ENCODE measurements at places on chromosomes 5 and 9.

DNA sequence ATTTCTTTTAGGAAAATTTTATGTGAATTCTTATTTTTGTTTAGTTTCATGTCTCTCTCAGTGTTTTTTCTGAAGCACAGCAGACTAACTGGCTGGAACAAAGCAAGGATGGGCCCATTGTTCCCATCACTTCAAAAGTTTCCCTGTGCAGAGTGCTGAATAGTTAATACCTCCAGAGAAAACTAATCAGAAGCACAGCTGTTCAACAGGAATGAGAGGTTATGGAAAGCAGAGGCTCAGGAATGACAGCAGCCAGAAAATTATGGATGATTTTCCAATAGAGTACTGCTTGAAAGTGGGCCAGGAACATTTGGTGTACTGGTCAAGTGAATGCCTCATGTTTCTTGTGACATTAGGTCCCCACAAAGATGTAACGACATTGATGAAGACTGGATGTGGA, 173.0 kb upstream of the TARS1 start:
- no peak for DNase-seq

GRCh38 chr9:92727716-92728700, 36.6 kb downstream of the BICD2 start:
- DNase-seq, result no peak

DNA sequence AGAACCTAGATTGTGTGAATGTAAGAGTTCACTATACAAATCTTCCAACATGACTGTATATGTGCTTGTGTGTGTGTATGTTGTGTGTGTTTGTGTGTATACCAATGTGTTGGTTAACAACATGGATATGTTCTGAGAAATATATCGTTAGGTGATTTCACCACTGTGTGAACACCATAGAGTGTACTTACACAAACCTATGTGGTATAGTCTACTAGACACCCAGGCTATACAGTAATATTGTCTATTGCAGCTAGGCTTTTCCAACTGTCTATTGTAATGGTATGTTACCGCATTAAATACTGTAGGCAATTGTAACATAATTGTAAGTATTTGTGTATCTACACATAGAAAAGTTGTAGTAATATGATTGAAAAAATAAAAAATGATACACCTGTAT, 959.2 kb upstream of the SEMA6A start:
- DNase-seq, result no peak

- no peak for DNase-seq
Observed at GRCh38 chr5:24855485-24855884, 210.7 kb upstream of the CDH10 start.

DNA sequence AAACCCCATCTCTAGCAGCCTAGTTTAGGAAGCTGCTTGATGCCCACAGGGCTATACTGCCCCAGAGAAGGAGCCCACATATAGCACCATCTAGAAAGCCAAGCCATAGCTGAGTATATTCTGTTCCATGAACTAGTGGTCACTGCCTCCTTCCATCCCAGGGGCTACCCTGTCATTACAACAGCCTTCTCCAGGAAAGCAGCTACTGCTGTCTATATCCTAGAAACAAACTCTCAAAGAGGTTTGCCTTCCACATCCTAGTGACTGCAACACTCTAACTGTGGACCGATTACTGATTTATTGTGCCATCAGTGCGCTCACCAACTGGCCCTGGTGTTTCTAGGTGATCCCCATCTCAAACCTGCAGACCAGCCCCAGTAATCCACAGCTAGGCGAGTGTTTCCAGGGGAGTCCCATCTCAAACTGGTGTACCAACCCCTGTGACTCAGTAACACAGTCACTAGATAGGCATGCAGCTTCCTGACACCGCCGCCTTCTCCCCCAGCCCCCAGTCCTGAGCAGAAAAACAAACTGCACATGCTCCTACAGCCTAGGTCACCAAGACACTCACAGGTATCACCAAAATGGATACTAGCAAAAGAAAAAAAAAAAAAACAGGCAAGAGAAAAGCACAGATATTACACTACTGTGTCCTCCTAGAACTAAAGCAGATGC, 14.8 kb downstream of the SPTLC1 start:
- DNase-seq, result peak; percentile 86

GRCh38 chr9:116632990-116633838, 53.9 kb upstream of the TRIM32 start:
- peak; percentile 82 for DNase-seq

DNA sequence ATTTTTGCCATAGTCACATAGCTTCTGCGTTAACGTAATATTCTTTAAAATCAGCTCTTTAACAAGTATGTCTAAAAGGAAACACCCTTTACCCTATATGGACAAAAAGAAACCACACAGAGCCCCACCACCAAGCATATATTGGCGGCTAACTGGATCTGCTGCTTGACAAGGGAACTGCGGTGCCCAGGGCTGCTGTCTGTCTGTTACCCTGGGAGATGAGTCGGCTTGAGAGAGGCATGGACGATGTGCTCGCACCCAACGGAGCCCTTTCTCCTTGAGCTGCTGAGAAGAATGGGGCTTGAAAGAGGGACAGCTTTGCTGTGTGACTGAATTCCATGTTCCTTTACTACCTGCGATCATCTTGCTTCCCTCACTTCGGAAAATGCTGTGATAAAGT, 158.6 kb upstream of the SHB start:
- DNase-seq, result peak; percentile 62

DNA sequence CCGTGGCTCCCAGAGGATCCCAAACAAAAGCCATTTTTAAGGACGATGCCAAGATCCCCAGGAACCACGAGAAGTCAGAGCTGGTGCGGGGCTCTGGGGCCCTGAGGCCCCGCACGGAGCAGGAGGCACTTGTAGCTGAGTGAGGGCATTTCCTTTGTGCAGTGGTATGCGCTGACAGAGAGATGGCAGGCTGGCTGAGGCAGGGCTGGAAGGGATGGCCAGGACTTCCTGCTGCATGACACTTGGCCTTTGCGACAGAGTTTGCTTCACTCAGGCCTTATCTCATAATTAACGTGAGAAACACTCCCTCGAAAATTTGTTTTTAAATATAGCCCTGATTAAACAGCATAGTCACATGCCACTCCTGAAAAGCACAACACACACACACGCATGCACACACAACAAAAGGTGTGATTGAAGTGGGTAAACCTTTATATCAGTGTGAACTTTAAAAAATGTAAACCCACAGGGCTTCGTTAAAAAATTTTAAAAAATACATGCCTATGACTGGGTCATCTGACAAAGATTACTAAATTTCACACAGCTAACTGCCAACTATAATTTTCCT, 536.6 kb downstream of the PDE4D start:
- no peak for DNase-seq

- DNase-seq, result peak; percentile 13
Observed at GRCh38 chr9:18122171-18122570, 351.8 kb upstream of the ADAMTSL1 start.

DNA sequence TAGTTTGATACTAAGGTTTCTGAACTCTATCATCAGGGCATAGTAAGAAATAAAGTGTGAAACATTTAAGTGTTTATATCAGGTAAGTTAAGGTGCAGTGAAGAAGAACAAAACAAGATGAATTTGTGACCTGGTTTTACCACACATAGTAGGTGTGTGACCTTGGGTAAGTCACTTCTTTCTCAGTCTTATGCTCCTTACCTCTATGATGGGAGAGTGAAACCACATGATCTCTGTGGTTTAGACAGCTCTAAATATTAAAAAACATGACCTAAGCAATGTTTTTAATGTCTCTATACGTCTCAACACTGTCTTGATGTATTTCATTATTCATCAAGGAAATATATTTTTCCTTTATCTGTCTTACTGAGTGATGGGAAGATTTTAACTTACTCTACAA, 629.6 kb upstream of the DMAC1 start:
- no peak for DNase-seq

- no peak for DNase-seq
Observed at GRCh38 chr9:134855231-134855899, 25.2 kb upstream of the FCN2 start.

GRCh38 chr9:91489361-91489899, 65.8 kb upstream of the NFIL3 start:
- peak; percentile 94 for DNase-seq
